ENCODE measurements at places on chromosomes 16 and 17.

DNA sequence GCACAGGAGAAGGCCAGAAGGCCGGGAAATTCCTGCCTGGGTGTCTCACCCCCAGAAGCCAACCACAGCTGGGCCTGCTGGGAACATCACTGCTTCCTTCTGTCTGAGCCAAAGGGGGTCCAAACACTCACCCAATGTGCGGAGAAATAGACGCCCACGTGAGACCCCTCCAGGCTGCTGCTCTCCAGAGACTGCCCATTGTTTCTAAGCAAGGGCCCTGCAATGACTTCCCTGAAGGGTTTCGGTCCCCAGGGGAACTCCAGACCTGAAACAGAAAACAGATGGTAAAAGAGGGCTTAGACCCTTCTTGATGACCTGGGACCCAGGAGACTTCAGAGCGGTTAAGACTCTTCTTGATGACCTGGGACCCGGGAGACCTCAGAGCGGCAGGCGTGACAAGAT, 41.3 kb downstream of the MRM3 start:
- DNase-seq: no peak

GRCh38 chr17:38825762-38826247, 684 bp upstream of the CWC25 start:
- no peak for DNase-seq

DNA sequence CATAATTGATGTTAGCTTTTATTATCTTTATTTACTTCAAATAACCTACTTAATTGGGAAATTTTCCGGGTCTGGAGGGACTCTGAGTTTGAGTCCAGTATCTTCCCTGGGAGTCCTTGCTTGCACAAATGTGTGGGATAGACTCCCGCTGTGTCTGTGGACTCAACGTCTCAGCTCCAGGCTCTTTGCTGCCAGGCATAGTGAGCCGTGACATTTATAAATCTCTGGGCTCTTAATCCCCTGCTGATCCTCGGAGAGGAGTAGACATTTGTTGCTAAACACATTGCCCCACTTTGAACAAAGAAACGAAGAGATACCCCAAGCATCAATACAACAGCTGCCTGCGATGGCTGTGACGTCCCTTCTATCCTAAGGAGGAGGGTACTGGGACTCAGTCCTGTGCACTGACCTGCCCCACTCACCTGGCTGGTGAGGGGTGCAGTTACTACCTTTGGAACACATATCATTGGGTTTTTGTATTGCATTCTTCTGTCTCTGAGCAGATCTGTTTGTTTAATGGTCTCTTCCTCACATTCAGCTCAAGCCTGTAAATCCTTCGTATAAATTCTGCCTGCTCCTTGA, 316.9 kb downstream of the HAPSTR1 start:
- DNase-seq: no peak

GRCh38 chr17:58960068-58960467, 146.6 kb downstream of the TRIM37 start:
- peak; percentile 19 for DNase-seq

DNA sequence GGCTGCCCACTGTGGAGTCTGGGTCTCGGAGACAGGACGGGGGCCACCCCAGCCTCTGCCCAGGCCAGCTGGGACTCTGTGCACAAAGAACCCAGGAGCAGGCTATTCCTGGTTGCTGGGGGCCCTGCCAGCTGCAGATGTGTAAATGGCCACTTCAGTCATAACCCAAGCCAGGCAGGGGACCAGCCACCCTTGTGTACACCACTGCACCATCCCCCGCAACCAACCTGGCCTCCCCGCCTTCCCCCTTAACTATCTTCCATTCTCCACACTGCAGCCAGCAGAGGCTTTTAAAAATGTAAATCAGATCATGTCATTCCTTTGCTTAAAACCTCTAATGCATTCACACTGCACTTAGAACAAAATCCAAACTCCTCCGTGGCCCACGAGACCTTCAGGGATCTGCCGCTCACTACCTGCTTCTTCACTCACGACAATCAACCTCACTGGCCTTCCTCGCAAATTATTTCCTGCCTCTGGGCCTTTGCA, 28.3 kb downstream of the RTN4RL1 start:
- no peak for DNase-seq

DNA sequence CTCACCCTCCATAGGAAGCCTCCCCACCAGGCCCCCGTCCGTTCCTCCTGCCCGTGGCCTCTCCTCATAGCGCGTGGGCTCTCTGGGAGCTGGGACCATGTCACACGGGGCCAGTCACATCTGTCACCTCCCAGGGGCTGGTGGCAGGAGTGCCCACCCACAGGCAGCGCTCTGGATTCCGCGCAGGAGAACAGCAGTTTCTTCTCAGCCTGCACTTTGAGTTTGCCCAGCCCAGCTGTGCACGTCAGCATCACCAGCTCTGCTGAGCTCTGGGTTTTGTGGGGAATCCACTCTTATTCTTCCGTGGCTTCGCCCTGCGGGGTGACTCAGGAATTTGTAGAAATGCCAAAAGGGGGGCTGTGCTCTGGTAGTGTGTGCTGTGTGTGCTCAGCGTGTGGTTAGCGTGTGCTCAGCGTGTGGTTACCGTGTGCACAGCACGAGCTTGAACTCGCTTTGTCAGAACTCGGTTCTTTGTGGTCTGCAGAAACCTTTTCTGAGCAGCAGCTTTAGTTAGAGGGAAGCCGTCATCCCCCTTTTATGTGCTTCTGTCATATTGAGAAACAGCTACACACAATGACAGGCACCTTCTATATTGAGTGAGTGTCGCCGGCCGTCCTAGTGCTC, 3.2 kb downstream of the ACSF3 start:
- DNase-seq: no peak

- peak; percentile 26 for DNase-seq
Observed at GRCh38 chr17:48915459-48916282, 7.5 kb downstream of the UBE2Z start.

GRCh38 chr16:84813141-84813934, 6.4 kb upstream of the CRISPLD2 start:
- DNase-seq: no peak

DNA sequence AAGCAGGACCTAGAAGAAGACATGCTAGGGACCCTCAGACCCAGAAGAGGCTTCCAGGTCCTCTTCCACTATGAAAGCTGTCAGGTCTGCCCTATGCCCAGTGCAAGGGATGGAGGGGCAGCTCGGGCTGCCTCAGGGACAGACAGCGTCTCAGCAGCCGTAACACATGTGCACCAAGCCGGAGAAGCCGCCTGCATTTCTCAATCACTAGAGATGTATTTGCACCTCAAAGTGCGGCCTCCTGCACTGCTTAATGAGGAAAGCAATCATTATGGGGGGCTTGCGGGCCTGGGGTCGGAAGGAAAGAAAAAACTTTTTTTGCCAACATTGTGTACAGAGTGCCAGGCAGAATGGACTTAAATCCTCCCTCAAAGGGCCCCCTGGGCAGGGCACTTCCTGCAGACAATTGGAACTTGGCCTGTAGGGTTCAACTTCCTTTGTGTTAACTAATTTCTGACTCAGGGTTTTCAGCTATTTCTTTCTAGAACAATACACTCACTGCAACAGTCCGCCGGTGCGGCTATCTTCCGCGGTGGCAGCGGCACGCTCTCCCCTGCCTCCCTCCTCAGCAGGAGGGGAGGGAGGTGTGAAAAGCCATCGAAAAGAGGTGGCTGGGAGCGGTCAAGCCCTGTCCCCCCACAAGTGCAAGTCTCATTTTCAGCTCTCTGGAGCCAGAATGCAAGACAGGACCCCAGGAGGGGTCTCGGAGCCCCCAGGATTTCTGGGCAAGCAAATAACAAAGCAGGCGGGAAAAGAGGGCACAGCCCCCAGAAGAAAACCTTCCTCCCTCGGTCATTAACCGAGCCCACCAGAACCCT, 101.2 kb downstream of the ZNF423 start:
- no peak for DNase-seq

GRCh38 chr17:76390003-76390421, 5.6 kb downstream of the SPHK1 start:
- no peak for DNase-seq

DNA sequence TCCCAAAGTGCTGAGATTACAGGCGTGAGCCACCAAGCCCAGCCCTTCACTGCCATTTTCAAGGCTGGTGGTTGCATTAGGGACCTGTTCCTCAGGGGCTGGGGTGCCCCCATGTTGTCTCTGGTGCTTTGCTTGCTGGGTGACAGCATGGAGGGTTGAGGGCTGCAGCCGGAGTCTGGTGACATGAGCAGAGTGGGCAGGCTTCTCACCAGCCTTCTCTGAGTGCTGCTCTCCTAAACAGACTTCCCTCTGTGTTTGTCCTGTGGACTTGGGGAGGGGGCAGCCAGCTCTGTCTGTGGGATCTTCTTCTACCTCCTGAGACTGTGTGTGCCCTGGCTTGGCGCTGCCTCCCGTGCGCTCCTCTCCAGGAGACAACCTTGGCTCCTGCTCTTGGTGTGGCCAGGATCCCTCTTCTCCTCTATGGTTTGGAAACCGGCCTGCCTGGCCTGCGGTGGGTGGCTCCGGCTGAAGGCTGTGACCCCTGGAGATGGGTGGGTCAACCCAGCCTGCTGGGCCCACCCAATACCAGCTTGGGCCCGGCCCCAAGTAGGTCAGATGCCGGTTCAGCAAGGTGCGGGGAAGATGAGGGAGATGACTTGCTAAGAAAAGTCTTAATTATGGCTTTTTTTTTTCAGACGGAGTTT, 72.1 kb downstream of the PDPK1 start:
- DNase-seq: no peak
